ENCODE measurements at places on chromosomes 6 and 20. TPM values are rescaled to one million over a fixed set of nuclear protein-coding genes. Genes with fewer than 3 reads are reported as not detected.

DNA sequence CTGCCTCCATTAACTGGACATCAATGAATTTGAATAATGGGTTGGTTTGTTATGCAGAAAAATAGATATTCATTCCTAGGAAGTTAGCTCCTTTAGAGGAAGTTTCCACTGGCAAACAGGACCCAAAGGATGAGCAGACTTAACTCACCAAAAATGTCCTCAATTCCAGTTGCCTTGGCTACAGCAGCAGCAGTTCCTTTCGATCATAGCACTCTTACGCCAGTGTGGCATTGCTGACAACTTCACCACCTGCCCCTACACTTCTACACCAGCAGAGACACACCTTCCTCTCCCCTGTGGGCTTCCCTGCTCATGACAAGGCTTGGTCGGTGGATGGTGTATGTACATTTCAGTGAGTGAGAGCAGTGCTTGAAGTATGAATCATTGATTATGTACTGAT, 532.8 kb downstream of the QKI start:
- no peak for DNase-seq

GRCh38 chr20:8156235-8157079, 24.4 kb downstream of the PLCB1 start:
- DNase-seq: no peak

HLA-DPB1 gene
- polyA plus RNA-seq: 20.2 TPM

ZNF322 gene
- polyA plus RNA-seq: 26.3 TPM

- no peak for DNase-seq
Observed at GRCh38 chr20:64033981-64034493, 1.9 kb upstream of the C20orf204 start.

DNA sequence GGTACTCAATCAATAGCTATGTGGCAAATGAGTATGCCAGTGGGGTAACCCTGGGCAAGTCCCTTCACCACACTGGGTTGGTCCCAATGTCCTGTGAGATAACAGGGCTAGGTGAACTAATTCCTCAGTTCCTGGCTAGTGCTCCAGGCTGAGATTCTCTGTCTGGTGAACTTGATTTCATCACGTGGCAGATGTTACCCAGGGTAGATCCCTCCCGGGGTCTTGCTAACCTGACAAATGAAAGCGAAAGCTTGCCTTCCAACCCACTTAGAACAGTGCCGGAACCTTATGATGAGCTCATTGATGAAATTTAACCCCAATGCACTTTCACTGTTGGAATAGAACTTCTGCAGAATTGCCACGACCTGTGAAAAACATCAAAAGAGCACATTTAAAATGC, 6.6 kb upstream of the ANKRD60 start:
- DNase-seq: no peak

NRSN1 gene
- polyA plus RNA-seq: 0.15 TPM

DNA sequence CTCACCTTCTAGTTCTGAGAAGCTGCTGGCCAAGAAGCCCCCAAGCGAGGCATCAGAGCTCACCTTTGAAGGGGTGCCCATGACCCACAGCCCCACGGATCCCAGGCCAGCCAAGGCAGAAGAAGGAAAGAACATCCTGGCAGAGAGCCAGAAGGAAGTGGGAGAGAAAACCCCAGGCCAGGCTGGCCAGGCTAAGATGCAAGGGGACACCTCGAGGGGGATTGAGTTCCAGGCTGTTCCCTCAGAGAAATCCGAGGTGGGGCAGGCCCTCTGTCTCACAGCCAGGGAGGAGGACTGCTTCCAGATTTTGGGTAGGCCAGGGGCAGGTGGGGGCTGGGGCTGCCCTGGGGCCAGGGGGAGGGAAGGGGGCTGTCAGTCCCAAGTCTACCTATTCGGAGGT, 2.3 kb downstream of the MYLK2 start:
- no peak for DNase-seq

- DNase-seq: no peak
Observed at GRCh38 chr6:50288881-50289280, 239.2 kb upstream of the DEFB112 start.

DNA sequence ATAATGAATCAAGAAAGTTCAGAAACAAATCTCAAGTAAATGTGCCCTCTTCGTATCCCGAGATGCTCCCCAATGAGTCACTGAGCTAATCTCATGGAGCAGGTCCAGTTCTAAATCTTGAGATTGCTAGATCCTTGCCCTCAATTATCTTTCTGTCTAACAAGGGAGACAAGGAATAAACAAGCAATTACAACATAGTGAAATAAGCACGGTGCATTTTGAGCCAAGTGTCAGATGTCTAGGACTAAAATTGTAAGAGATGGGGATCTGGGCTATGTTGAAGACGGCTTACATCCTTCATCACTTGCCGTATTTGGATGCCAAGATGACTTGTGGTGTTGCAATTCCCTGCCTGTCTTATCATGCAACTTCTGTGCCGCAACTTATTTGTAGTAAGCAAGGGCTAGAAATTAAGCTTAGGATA, 56.5 kb upstream of the ADGRF1 start:
- DNase-seq: peak; percentile 85

SAMD10 gene
- polyA plus RNA-seq: 11.0 TPM

GRCh38 chr20:53678315-53678989, 84.8 kb upstream of the ZNF217 start:
- no peak for DNase-seq

Data from right lung (tissue), 10 donors.